ENCODE measurements at places on chromosomes 16 and 17.

DNA sequence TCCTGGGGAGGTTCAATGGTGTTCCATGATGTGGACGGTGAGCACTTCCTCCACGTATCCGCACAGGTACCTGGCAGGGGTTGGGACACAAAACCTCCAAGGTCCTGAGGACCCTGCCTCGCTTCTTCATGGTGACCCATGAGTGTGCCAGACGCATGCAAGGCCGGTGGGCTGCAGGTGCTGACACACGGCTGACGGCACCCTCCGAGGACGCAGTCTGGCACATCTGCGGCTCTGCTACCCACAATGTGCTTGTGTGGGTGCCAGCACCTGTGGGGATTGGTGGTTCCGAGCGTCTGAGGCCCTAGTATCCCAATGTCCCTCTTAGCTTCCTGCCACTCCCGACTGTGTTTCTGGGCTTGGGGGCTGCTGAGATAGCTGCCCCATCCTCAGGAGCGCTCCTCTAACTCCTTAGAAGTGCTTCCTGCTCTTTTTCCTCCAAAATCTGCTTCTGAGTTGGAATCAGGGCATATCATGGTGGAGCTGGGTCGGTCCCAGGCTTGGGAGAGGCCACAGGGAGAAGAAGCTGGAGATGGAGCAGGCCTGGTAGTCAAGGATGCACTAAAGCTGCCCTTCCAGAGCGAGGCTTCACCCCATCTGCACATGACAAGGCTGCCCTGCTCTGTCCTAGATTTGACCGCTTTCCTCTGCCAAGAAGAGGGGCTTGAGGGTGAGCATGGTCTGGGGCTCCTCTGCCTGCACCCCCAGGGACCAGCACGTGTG lies 1.6 kb downstream of the CYGB start:
- DNase-seq: no peak

- no peak for DNase-seq
These were observed 6.1 kb upstream of the PYDC1 start for GRCh38 chr16:31223044-31223443.

DNA sequence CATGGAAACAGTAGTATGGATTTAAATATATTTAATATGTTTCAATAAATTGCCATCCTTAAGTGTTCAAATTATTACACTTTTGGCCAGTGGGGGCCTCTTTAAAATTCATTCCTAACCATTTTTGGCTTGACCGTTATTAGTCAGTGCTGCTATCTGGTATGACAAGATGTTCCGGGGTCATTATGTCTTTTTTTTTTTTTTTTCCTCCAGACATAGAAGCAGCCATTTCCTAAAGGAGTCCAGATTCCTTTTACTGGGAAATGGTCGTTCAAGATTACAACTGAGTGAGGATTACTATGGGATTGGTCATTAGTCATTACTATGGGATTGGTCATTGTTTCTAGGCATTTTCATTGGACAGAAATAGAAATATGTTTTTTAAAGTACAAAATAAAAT lies 53.4 kb downstream of the NF1 start:
- DNase-seq: no peak

- no peak for DNase-seq
These were observed 13.8 kb upstream of the MC1R start for GRCh38 chr16:89904606-89905510.

GRCh38 chr17:56489980-56490379 lies 103.5 kb upstream of the NOG start:
- no peak for DNase-seq

- no peak for DNase-seq
These were observed 30.7 kb downstream of the YPEL2 start for GRCh38 chr17:59361916-59362810.

DNA sequence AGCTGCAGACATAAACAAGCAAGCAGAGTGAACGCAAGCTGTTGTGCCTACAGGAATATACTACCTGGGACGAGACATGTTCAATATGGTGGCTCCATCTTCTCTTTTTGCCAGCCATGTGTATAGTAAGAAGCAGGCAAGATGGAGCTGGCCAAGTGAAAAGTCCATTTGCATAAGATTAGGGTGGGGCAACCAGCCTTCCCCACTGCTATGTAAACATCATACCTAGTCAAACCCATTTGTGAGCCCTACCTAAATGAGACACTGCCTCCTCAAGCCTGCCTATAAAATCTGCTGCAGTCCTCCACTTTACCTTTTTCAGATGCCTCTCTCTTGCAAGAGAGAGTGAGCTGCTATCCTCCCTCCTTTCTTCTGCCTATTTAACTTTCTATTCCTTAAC lies 370.1 kb upstream of the PMFBP1 start:
- DNase-seq: no peak

DNA sequence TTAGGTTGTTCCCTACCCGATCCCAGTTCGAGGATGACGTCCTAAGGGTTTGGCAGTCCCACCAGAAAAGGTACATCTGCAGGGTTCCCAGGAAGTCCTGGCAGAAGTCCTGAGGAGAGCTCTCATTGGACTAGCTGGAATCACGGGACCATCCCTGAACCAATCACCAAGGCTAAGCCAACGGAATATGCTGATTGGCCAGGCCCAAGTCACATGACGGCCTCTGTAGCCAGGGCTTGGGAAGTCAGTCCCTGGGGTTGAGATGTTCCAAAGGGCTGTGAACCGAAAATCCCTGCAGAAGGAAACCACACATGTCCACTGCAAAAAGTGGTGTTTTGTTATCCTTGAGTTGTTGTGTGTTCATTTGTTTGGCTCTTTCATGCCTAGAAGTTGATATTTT lies 68.2 kb upstream of the ZNF423 start:
- peak; percentile 9 for DNase-seq

Data from MV-4-11 (cell line).